Renal cortex interstitium (tissue), 15 donors: ENCODE measurements at places on chromosomes 6 and 20. TPM values are rescaled to one million over a fixed set of nuclear protein-coding genes. Genes with fewer than 3 reads are reported as not detected.

GRCh38 chr20:58665606-58666005, 14.5 kb downstream of the STX16 start:
- no peak for DNase-seq

GRCh38 chr6:13166916-13167315, 161.4 kb downstream of the TBC1D7 start:
- no peak for DNase-seq

GRCh38 chr6:39357998-39358686, 35.6 kb upstream of the KCNK16 start:
- no peak for DNase-seq

- DNase-seq: no peak
These were observed 96.7 kb downstream of the LRFN2 start for GRCh38 chr6:40490508-40490907.

DNA sequence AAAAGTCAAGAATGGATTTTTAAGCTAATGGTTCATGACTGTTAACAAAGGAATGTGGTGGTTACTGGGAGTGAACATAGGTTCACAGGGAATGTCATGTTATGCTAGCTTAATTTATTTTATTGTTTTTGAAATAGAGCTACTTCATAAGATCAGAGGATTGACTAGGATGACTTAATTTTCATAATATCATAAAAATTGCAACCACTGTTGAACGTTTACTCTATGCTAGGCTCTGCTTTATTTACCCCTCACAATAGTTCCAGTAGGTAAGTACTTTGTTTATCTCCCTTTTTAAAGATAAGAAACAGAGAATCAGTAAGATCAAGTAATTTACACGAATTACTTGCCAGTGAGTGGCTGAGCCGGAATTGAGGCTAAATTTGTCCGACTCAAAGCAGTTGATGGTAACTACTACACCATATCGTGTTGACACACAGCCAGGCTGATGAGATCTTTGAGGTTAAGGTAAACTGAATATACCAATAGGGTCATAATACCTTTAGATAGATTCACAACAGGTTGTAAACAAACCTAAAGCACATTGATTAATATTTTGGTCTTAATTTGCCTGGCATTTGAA, 194.6 kb upstream of the CITED2 start:
- no peak for DNase-seq

DNA sequence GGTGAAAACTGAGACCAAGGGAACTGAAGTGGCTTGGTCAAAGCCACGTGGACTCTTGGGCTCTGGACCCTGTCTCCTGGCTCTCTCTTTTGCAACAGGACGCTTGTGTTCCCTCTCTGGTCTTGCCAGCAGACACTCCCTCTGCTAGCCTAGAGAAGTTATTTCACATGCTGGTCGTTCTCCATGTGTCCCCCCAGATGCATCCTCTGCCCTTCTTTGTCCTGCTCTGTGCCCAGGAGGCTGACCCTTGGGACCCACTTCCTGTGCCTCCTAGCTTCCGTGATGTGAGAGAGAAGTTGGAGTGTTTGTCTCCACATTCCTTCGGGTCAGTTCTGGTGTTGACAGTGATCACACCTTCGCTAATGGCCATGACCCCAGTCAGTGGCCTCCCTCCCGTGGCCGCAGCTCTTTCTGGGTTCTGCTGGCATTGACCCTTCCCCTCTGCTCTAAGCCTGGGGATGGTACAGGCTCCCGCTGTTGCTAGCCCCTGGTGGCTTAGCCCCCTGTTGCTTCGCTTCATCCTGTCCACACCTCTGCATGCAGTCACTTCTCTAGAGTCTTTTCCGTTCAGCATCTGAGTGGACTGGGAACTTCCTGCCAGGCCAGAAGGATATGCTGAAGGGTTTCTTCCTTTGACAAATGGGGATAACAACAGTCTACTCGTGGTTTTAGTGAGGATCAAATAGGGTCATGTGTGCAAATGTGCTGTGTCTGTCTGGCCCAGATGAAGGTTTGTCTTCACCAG, 70.1 kb upstream of the BMP2 start:
- no peak for DNase-seq

The PAX1 gene
- polyA plus RNA-seq: 0.09 TPM

The SSTR4 gene
- 0.14 TPM for polyA plus RNA-seq
